Colonic mucosa (tissue), 4 donors: ENCODE measurements at places on chromosomes 6 and 20. TPM values are rescaled to one million over a fixed set of nuclear protein-coding genes. Genes with fewer than 3 reads are reported as not detected.

The ZSCAN16 gene
- total RNA-seq = 8.3 TPM

The TGM3 gene
- total RNA-seq = 0.82 TPM

The MYLK2 gene
- total RNA-seq = 0.20 TPM

The NHSL1 gene
- total RNA-seq = 82.8 TPM

The RCAN2 gene
- total RNA-seq = 7.0 TPM

The RIPPLY2 gene
- total RNA-seq = not detected

The CD24 gene
- total RNA-seq = 2,710 TPM

The PDE10A gene
- total RNA-seq = 0.37 TPM

The TBX18 gene
- 0.35 TPM for total RNA-seq

The SCAND1 gene
- 91.3 TPM for total RNA-seq

The PLCB1 gene
- 8.3 TPM for total RNA-seq

The DTNBP1 gene
- total RNA-seq = 22.0 TPM

The NOX3 gene
- total RNA-seq = not detected

The SCRT2 gene
- total RNA-seq = not detected

The HMGCLL1 gene
- 0.52 TPM for total RNA-seq

The DNAH8 gene
- not detected for total RNA-seq

The CYP39A1 gene
- total RNA-seq = 4.3 TPM

The HLA-DMB gene
- total RNA-seq = 28.8 TPM

The HTR1B gene
- 0.19 TPM for total RNA-seq

The IPCEF1 gene
- total RNA-seq = 0.90 TPM

The APCDD1L gene
- total RNA-seq = 0.32 TPM

The IP6K3 gene
- 0.17 TPM for total RNA-seq

The PHACTR1 gene
- total RNA-seq = 2.2 TPM

The PRR18 gene
- total RNA-seq = not detected

The DSN1 gene
- total RNA-seq = 10.9 TPM

The COL20A1 gene
- total RNA-seq = not detected

The MDFI gene
- total RNA-seq = 1.1 TPM

The PNPLA1 gene
- 0.35 TPM for total RNA-seq

The MYB gene
- total RNA-seq = 78.0 TPM

The BPI gene
- total RNA-seq = not detected

The PPP2R5D gene
- 49.7 TPM for total RNA-seq

The GNMT gene
- total RNA-seq = 0.96 TPM

The RSPH9 gene
- not detected for total RNA-seq

The ZKSCAN3 gene
- 4.9 TPM for total RNA-seq

The MUC21 gene
- total RNA-seq = not detected

The MAP3K7 gene
- total RNA-seq = 19.4 TPM

The GMPR gene
- 4.7 TPM for total RNA-seq

The SIM1 gene
- not detected for total RNA-seq

The ZSCAN23 gene
- 2.6 TPM for total RNA-seq

The CDH4 gene
- total RNA-seq = 0.08 TPM

The HDAC2 gene
- 79.8 TPM for total RNA-seq

The SCUBE3 gene
- total RNA-seq = 0.20 TPM

The GINS1 gene
- total RNA-seq = 5.4 TPM

The TMEM63B gene
- total RNA-seq = 95.3 TPM

The LY6G6F gene
- not detected for total RNA-seq

The ATP9A gene
- 40.2 TPM for total RNA-seq
